Motor neuron (in vitro differentiated cells): ENCODE measurements at places on chromosomes 1 and 21. TPM values are rescaled to one million over a fixed set of nuclear protein-coding genes. Genes with fewer than 3 reads are reported as not detected.

The NTNG1 gene
- 3.7 and 22.0 TPM in 2 replicates for total RNA-seq

The CFAP74 gene
- 0.22 and 1.0 TPM in 2 replicates for total RNA-seq

The OR2T4 gene
- 0.66 and 0.97 TPM in 2 replicates for total RNA-seq

The PADI4 gene
- total RNA-seq: not detected in 2 replicates

The BEND5 gene
- 42.1 and 50.8 TPM in 2 replicates for total RNA-seq

The NPPB gene
- total RNA-seq: 0.67 TPM in 1 of 2 replicates, not detected in the other

The HSD3B1 gene
- 0.18 and 0.31 TPM in 2 replicates for total RNA-seq

The OPTC gene
- not detected in 2 replicates for total RNA-seq

The BTF3L4 gene
- 226 and 237 TPM in 2 replicates for total RNA-seq

The PCAT6 gene
- 10.9 and 15.1 TPM in 2 replicates for total RNA-seq

The RAP1GAP gene
- 13.8 and 15.1 TPM in 2 replicates for total RNA-seq

The TIAM1 gene
- total RNA-seq: 11.9 and 20.7 TPM in 2 replicates

The FRRS1 gene
- 3.7 and 4.3 TPM in 2 replicates for total RNA-seq

The GPR52 gene
- 0.41 and 0.92 TPM in 2 replicates for total RNA-seq

The ANKRD45 gene
- 0.27 TPM in 1 of 2 replicates, not detected in the other for total RNA-seq

The KRTAP12-2 gene
- total RNA-seq: 0.27 TPM in 1 of 2 replicates, not detected in the other
